ENCODE measurements at places on chromosomes 7 and 10.

- no peak for DNase-seq
Observed at GRCh38 chr7:157041004-157041403, 30.5 kb upstream of the MNX1 start.

DNA sequence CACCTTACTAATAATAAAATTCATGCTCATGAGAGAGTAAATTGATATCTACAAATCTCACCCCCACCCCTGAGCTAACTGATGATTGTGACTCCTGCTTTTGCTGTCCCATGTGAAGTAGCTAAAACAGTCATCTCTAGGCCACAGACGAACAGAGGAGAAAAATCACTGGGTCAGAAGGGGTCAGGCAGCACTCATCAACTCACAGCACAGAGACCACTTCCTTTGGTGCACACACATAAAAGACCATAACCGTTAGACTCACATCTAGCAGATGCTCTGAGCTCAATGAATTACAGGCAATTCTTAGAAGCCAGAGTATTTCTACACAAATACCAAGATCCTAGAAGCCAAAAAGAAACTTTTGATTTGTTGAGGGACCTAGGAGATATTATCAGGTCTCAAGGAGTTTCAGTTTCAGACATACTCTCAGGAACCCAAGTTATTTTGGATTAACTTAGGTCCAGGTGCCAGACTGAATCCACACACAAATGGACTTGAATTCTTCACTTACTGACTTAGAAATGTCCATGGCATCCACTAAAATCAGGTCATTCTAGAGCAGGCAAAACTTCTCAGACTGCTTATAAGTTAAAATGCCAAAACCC is 65.0 kb upstream of the TES start:
- DNase-seq, result no peak

- DNase-seq, result no peak
Observed at GRCh38 chr7:29042824-29043231, 84.7 kb upstream of the TRIL start.

DNA sequence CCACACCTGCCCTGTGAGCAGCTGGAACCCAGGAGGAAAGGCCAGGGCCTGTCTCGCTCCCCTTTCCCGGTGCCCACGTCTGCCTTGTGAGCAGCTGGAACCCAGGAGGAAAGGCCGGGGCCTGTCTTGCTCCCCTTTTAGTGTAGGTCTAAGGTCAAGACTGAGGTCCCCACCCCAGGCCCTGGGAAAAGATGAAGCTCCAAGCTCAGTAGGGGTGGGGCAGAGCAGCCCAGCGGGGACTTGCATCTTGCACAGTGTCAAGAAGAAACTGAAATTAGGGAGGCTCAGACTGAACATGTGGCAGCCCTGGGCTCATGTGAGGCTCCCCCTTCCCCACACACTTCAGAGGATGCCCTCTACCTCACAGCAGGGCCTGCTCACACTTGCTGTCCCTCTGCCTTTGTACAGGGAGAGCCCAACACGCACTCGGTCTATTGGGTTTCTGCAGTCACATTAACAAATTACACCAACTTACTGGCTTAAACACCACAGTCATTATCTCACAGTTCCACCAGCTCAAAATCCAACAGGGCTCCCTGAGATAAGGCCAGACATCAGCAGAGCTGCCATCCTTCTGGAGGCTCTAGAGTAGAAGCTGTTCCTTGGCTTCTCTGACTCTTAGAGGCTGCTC is 12.4 kb downstream of the POLL start:
- DNase-seq, result no peak

GRCh38 chr7:36546331-36546730 is 156.7 kb downstream of the ANLN start:
- no peak for DNase-seq

DNA sequence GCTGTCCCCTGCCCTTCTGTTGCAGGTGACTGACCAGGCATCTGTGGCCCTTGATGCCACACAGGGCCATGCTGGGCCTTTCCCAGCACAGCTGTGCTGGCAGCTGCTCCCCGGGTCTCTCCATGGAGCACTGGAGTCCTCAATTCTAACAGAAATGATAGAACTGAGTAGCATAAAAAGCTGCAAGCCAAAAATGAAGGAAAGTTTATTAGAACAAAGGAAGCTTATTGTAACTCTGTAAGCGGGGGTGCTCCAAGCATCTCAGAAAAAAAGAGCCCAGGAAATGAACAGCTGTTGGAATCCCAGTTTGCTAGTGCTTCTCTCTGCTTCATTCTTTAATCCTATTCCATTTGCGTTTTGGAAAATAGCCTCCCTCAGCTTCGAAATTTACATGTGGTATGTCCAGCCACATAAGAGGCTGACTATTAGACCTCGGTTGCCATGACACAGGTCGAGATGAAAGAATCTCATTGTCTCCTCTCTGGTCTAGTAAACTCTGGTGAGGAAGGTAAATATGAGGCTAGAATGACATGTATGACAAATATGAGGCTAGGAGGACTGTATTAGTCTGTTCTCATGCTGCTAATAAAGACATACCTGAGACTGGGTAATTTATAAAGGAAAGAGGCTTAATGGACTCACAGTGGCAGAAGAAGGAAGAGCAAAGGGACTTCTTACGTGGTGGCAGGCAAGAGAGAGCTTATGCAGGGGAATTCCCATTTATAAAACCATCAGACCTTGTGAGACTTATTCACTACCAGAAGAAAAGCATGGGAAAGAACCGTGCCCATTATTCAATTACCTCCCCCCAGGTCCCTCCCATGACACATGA is 23.7 kb downstream of the EPDR1 start:
- DNase-seq, result no peak

- no peak for DNase-seq
Observed at GRCh38 chr7:35004531-35005095, 32.7 kb downstream of the DPY19L1 start.

- no peak for DNase-seq
Observed at GRCh38 chr10:131784363-131785120, 116.3 kb upstream of the PPP2R2D start.

DNA sequence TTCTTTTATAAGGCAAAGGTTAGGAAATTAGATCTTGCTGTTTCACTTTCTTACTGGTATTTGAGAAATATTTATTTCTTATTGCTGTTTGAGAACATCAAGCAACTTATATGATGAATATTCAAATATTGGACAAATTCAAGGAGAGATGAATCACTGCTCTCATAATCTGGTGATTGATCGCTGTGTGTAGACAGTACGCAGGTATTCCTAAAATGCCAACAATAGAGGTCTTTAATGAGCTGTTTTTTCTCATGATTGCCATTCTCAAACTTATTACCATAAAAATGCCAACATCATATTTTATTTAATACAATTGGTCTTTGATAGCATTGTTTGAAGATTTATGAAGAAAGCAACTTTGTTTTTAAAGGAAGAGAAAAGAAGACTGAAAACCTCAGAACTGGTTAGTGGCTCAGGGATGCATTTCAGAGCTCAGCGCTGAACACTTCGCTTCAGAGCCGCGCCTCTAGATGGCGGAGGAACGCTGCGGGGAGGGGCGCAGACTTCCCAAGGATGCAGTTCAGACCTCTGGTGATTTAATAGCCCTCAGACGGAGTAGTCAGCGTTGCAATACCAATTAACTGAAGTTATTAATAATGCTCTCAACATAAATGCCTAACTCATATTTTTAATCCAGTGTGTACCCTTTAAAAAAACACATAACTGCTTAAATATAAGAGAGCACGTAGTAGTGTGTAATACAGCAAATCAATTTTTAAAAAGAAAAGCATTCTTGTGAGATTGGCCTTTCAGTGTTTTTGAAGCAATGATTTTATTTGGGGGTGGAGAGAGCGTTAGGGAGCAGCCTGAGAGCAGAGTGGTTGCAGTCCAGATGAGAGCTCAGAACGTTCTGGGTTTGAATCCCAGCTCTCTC is 38.5 kb upstream of the STEAP4 start:
- DNase-seq, result no peak

- no peak for DNase-seq
Observed at GRCh38 chr10:103833731-103834365, 21.5 kb downstream of the SH3PXD2A start.

DNA sequence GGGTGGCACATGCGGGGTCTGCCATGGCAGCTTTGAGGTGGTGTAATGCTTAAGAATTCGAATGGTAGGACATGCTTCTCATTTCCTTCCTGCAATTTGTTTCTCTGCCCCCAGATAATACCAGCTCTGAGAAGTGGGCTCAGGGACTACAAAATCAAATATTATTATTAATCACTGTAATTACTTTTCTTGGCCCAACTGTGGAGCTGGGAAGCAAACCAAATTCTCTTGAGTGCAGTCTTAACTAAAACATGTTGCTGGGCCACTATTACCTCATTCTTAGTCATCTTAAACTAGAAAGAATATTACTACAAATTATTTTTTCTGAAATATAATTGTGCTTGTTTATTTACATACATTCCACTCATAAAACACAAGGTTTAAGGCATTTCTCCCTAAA is 566.7 kb upstream of the NRP1 start:
- DNase-seq, result no peak

DNA sequence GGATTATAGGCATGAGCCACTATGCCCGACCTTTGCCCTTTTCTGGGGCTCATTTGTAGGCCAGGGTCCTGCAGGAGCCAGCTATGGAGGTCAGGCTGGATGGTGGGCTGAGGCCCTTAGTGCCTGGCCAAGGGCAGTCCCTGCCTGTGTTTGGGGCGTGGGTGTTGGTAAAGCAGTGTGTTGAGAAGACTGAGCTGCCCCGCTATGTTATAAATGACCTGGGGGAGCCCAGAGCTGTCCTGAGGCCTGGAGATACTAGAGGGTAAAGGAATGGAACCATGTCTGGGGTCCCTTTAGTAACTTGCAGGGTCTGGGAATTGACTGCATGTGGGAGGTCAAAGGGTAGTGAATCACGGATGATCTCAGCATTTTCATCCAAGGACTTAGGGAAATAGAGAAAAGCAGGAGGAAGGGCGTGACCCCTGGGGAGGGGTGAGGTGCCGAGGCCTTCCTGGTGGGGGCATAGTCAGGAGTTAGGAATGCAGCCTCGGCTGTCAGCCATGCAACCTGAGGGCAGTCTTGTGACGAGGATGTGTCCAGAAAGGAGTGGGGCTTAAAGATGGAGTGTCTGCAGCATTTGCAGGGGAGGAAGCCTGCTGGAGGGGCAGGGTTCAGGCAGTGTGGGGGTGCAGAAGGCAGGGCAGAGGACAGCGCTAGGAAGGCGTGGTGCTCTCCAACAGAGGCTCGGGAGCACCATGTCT is 31.5 kb downstream of the TMEM248 start:
- DNase-seq, result no peak

DNA sequence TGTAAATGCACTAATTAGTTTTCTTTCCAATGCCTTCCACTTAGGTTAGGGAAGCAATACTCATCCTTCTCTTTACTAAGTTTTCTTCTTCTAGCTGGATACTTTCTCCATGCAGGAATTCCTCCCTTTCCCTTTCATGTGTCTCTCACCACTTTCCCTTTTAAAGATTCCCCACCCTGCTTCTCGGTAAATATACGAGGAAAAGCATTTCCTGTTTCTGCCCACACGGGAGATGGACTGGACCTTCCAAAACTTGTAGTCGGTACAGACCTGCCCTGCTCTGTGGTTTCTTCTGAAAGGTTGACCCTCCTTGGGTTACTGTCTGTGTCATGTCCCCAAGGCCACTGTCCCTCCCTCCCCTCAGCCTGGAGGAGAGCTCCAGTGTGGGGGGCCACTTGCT is 58.9 kb upstream of the LYZL2 start:
- DNase-seq, result no peak

DNA sequence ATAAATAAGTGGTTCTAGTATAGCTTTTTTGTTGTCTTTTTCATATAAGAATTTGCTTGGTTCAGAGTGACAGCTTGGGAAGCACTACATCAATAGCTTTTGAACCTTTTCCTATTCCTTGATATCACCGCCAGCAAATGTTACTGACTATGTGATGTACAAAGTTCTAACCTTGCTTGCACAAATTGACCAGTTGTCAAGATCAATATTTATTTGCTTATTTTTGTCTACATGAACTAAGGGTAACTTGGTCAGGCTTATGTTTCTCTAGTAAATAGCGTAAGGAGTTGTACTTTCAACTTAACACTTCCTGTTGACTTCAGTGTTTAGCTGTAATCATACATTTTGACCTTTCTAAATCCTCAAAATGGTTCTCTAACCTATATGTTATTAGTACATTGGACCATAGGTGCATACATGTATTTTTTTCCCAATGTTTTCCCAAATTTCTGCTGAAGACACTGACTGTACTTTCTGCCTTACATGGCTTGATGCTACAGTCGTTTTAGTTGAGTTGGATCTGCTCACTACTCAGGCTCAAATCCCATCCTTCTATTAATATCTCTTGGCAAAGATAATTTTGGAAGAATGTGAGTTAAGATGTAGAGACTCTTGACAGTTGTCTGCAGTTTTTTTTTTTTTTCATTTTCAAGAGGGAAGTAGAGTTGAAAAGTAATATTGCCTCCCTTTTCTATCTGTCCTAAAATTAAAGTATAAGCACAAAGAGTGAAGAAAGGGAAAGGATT is 239.1 kb upstream of the KAT6B start:
- DNase-seq, result no peak

DNA sequence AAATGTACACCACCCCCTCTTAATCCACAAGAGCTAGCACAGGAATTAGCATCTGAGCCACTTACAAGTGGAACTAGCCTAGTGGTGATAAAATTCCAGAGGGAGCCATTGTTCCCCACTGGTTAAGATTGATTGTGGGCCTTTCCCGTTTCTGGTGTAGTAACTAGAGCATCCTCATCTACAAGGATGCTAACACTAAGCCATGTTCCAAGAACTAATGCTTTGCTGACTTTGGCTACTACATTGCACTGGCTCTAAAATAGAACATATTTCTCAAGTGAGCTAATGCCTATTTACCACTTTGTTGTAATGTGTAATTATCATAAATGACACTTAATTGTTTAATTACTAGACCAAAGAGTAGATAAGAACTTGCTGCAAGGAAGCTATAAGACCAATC is 143.7 kb downstream of the FZD1 start:
- no peak for DNase-seq

- DNase-seq, result no peak
Observed at GRCh38 chr10:98339799-98340198, 71.8 kb upstream of the LOXL4 start.

DNA sequence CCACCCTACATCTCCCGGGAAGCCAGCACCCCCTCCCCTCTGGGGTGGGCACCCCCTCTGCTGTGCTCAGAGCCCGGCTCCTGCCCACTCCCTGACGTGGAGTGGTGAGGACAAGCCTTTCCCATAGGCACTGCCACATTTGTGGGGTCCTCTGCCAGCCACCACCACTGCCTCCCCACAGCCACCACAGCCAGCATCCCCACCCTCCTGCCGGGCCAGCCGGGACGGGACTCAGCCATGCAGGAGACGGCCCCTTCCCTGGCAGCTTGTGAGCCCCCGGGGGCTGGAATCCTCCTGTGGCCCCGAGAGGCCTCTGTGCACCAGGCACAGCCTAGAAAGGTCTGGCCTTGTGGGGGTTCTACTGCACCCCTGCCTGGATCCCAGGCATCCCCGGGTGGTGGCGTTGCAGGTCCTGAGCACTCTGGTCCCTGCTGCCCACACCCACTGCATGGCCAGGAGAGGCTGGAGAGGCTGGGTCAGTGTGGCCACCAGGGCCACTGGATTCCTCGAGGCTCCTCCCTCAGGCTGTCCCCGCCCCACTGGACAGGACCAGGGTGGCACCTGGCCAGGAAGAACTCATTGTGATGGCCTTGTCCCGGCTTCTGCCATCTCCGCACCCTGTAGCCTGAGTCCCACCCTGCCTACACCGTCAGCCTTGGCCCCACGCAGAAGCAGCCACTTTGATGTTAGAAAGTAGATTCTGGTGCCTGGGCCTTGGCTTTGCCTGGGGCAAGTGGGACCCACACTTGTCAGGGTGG is 148.0 kb downstream of the EBF3 start:
- no peak for DNase-seq

- DNase-seq, result no peak
Observed at GRCh38 chr7:90465816-90466215, 3.6 kb upstream of the PTTG1IP2 start.
